ENCODE measurements at places on chromosomes 4 and X.

- no peak for DNase-seq
Measured at GRCh38 chr4:174423257-174423944, 98.9 kb downstream of the HPGD start.

DNA sequence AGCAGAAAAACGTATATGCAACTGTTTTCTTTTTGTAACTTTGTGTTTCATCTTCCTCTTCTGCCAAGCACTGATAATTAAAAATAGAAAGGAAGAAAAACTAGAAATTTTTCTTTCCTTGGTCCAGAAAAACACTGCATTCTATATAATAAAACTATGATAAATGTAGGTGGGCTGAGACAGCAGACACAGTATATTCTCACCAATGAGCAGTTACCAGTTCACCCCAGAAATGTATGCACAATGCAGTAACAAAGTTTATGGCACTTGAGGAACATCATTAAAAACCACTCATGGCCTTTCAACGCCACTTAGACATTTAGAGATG, 79.4 kb downstream of the FAT1 start:
- no peak for DNase-seq

DNA sequence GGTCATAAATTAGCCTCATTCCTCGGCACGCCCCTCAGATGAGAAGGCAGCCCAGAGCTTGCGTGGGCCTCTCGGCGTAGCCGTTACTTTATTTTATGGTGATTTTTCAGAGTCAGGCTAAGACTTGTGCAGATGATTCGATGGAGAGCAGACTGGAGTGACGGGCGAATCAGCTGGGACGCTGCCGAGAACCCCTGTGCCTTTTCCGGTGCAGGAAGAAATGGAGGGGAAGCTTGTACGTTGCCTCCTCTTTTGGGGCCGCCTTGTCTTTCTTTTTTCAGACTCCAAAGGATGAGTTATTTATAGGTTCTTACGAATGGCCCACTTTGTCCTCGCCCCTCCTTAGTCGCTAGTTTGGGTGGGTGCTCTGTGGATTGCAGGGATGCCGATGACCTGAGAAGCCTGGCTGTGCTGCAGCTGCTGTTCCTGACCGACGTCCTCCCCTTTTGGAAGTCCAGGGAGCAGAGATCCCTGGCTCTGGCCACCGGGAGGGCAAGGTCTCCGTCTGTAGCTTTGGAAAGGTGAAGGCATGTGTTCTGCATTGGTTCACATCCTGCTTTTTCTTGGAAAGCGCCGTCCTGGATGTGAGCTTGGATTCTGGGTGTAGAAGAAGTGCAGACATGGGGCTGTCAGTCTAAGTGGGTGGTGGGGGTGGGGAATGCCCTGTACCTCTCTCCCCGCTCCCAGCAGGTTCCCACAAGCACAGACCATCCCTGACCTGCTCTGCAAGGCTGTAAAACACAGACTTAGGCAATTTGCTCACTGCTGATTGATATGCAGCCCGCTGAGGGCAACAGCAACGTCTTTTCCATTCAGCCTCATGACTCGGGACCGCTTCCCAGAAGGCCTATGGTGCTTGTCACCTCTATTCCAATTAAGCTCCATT, 9.3 kb downstream of the SORCS2 start:
- DNase-seq = no peak

DNA sequence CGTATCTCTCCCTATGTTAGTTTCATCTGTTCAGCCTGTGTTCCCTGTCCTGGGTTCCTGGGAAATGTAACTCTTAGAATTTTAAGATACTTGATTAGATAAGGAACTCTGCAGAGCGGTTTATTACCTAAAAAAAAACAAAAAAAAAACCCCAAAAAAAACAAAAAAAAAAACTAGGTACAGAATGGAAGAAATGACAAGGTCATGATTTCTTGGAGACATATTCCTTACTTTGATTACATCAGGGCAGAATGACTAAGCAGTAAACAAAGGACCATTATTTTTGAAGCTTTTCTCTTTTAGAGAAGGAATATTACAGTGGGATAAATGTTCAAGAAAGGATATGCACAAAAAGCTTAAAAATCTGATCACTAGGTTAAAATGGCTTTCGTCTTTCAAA, 171.8 kb downstream of the ARAP2 start:
- DNase-seq = no peak

- no peak for DNase-seq
Measured at GRCh38 chr4:80840396-80840795, 190.1 kb upstream of the BMP3 start.

DNA sequence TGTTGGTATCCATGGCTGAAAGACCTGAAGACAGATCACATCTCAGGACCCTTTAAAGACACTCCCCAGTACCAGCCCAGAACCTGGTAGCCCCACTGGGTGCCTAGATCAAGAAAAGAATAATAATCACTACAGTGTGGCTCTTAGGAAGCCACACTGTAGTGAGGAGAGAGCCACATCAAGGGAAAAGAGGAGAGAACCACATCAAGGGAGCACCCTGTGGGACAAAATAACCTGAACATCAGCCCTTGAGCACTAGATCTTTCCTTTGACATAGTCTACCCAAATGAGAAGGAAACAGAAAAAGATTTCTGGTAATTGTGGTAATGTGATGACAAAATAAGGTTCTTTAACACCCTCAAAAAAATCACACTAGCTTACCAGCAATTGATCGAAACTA, 15.3 kb downstream of the RTL3 start:
- no peak for DNase-seq

- DNase-seq = peak; percentile 81
Measured at GRCh38 chrX:118254611-118255010, 91.3 kb upstream of the WDR44 start.

DNA sequence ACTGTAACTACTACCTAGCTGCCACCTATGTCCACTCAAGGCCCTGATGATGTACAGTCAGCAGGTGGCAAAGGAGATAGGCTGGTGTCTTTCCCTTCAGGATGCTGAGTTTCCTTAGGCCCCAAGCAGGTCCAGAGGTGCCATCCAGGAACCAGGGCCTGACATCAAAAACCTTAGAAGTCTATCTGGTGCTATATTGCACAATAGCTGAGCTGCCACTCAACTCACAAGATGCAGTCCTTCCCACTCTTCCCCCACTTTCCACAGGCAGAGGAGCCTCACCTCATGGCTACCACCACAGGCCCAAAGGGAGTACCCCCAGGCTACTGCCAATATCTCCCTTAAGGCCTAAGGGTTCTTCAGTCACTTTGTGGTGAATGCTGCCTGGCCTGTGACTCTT, 83.9 kb upstream of the ZNF827 start:
- DNase-seq = no peak

GRCh38 chr4:2290974-2291704, 29.2 kb upstream of the MXD4 start:
- no peak for DNase-seq

- no peak for DNase-seq
Measured at GRCh38 chr4:24229978-24230377, 340.1 kb upstream of the PPARGC1A start.

DNA sequence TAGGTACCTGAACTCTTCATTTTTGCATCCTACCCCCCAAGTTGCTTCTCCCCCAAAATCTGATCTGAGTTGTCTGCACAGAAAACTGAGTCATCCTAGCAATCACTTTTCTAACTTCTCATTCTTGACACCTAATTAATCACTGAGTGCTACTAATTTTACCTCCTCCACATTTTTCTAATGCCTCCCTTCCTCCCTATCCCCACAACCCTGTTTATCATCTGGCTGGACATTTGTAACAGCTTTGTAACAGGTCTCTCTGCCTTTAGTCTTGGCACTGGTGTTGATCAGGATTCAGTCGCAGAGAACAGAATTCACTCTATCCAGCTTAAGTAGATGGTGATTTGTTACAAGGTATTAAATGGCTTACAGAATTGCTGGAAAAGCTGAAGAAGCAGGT, 303.9 kb upstream of the GATB start:
- no peak for DNase-seq

GRCh38 chr4:34720571-34720970, 1523.7 kb downstream of the ARAP2 start:
- peak; percentile 57 for DNase-seq

DNA sequence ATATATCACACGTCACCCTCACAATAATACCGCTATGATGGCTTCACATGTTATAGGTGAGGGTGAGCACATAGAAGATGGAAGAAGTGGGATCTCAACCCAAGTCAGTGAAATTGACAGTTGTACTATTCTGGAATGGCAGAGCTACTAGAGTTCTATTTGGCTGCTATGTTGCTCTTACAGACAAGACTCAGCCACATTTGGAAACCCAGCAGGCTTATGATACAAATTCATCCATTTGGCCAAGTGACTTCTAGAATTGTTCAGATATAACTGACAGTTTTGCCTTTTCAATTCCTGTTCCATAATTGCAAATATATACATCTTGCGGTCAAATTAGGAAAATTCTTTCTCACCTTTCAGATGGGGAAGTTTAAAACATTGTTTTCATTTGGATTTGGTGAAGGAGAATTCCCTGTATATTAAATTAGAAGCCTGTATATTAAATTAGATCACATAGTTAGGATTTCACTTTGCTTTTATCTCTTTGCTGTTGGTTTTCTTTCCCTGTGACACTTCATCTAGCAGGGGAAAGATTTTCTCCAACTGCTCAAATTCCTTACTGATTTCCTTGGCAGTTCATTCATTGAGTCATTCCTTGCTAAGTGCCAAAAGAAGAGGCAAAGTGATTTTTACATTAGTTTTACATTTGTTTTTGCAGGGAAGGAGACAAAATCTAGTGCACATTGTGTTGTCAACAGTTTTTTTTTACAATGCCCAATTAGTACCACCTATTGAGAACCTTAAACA, 120.6 kb upstream of the TBC1D9 start:
- no peak for DNase-seq

GRCh38 chr4:119559044-119559647, 69.5 kb downstream of the PDE5A start:
- DNase-seq = peak; percentile 0

DNA sequence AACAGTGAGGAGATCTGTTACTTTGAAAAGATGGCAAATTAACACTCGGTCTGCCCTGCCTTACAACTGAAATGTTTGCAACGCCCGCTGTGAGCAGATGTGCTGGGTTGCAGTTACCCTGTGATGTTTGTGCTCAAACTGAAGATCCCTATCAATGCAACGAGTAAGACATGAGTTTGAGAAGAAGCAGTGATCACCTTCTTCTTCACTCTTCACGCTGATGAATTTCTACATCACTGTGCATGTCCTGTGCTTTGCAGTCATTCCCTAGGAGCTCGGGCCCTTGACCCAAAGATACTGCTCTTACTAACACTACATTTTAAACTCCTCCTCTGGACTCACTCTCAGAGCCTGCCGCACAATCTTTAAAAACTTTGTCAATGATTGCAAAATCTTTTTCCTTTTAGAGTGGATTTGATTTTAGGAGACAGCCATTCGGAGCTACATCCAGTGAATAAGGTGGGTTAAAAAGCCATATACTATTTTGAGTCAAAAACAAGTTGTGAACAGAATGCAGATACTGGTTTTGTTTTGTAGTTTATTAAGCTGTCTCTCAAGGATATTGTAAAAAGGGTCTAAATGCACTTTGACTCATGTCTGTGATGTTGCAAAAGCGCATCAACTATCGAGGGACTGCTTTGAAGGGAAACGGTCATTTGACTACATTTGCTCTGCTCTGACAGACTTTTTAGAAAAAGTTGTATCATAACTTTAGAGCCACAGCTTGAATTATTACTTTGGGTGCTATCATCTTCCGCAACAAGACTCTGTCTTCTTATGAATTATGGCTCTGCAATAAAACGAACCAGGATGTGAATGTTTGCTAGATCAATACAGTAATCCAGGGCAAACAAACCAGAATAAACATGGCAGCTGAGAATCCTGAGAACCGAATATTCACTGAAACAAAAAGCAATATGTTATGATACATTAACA, 5.7 kb upstream of the RHOH start:
- DNase-seq = peak; percentile 86

- peak; percentile 68 for DNase-seq
Measured at GRCh38 chr4:180947425-180947824, 1295.8 kb upstream of the TENM3 start.

GRCh38 chr4:94412658-94413038, 39.1 kb upstream of the PDLIM5 start:
- DNase-seq = no peak

DNA sequence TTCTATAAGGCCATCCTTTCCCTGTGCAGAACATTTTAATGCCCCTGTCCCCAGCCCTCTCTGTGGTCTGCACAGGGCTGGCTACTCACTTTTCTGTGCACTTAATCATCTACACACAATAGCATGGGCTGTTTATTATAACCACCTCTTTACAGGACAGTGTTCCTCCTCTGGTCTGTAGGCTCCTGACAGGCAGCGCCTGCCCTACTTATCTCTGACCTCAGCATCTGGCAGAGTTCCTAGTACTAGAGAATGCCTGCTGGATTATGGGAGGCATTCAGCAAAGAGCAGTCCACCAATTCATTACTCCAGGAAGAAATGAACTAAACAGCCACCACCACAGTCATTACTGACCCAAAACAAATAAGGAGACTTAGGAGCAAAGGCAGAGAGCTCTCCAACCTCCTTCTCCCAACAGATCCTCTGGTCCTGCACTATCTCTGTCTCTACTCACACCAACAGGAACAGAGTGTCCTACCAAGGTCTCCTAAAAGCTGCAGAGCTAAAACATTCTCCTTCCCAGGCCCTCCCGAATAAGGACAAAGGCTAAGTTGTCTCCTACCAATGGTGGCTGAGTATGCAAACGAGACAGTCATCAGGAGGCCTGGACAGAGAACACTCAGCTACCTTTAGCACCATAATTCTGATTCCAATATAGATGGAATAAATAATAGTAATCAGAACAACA, 279.2 kb downstream of the QDPR start:
- no peak for DNase-seq

GRCh38 chr4:25970226-25970675, 56.2 kb downstream of the SMIM20 start:
- DNase-seq = no peak

- DNase-seq = no peak
Measured at GRCh38 chr4:85883180-85883579, 408.2 kb downstream of the ARHGAP24 start.

- DNase-seq = no peak
Measured at GRCh38 chrX:15646543-15646942, 18.1 kb downstream of the CLTRN start.
